ENCODE measurements at places on chromosomes 4 and X.

DNA sequence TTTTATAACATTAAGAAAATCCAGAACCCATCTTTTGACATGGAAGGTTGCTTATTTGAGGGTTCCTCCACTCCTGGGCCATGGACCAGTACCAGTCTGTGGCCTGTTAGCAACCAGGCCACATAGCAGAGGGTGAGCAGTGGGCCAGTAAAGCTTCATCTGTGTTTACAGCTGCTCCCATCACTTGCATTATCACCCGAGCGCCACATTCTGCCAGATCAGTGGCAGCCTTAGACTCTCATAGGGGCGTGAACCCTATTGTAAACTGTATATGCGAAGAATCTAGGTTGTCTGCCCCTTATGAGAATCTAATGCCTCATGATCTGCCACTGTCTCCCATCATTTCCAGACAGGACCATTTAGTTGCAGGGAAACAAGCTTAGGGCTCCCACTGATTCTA, 58.6 kb downstream of the NDST4 start:
- DNase-seq = no peak

- DNase-seq = no peak
These were observed 3.1 kb upstream of the MSX1 start for GRCh38 chr4:4856071-4857000.

- no peak for DNase-seq
These were observed 177.3 kb downstream of the ARHGAP10 start for GRCh38 chr4:147909225-147909624.

GRCh38 chr4:41857226-41857641, 78.0 kb upstream of the TMEM33 start:
- DNase-seq = no peak

DNA sequence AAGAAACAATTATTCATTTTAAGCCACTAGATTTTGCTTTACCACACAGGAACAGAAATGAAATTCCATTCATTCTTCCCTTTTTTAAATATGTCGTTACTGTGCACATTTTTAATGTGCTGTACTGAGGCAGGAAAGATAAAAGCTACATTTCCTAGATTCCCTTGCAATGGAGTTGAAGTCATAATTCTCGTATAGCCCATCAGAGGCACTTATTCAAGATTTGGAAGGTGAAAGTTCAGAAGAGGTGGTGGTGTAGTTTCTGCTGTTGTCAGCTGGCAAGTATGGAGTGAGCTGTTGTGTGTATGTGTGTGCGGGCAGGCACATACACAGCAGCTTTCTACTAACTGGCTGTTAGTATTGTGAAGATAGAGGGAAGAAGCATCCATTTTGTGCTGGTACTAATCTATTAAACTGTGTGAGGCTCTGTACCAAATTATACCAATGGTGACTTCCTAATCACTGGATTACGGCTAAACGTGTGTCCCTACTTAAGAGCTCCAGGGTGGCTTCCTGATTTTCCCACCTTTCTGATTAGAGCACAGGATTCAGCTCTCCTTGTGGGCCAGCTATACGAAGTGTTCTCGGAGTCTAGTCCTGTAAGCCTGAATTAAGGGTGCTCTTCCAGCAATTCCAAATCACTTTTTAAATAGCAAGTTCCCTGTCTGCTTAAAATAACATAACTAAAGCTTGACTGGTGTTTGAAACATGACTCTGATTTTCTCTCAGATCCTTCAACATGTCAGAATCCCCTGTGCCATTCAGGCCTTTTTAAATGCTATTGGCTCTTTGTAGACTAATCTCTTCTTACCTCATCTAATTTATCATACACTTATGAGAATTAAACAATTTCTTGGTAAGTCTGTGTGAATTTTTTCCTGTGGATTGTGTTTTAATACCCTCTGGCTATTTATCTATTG, 43.8 kb downstream of the PDS5A start:
- DNase-seq = no peak

GRCh38 chr4:153453402-153453801, 12.8 kb upstream of the TMEM131L start:
- no peak for DNase-seq

- no peak for DNase-seq
These were observed 2.7 kb upstream of the SRPK3 start for GRCh38 chrX:153778181-153778580.

Data from activated T-helper 2 cell treated with anti-CD3 and anti-CD28 coated beads, Interferon-gamma antibody, Interleukin-2, Interleukin-4, amounts not matched to agents 10 μg/mL and 5 μg/mL and 100 μg/mL, durations not matched to agents 14 hours and 24 hours and 36 hours (primary cell).